ENCODE measurements at places on chromosomes 12 and 14. TPM values are rescaled to one million over a fixed set of nuclear protein-coding genes. Genes with fewer than 3 reads are reported as not detected.
A peak's percentile ranks its signal among the peaks of the same experiment; 100 is the strongest.

PRB2 gene
- not detected for total RNA-seq

PIK3C2G gene
- not detected for total RNA-seq

FSCB gene
- not detected for total RNA-seq

IFT43 gene
- 36.8 TPM for total RNA-seq

PLCZ1 gene
- total RNA-seq, result not detected

GTF2H3 gene
- total RNA-seq, result 44.3 TPM

DNA sequence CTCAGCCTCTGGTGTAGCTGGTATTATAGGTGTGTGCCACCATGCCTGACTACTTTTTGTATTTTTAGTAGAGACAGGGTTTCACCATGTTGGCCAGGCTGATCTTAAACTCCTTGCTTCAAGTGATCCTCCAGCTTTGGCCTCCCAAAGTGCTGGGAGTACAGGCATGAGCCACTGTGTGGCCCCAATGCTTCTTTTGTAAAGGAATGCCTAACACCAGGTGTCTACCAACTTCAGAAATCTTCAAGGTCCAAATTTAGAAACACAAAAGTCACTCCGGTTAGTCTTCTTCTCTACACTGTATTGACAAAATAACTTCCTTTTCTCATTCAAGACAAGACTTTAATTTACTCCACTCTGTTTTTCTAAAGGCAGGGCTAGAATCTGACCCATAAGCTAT, 188.7 kb downstream of the PRKD1 start:
- peaks cover 31% of the 10 kb centered on the region for H3K4me1 ChIP-seq
- no peaks in the 10 kb centered on the region for H3K27me3 ChIP-seq
- no peak overlapping the region for H3K4me3 ChIP-seq
- no peak overlapping the region for H3K27ac ChIP-seq

DNA sequence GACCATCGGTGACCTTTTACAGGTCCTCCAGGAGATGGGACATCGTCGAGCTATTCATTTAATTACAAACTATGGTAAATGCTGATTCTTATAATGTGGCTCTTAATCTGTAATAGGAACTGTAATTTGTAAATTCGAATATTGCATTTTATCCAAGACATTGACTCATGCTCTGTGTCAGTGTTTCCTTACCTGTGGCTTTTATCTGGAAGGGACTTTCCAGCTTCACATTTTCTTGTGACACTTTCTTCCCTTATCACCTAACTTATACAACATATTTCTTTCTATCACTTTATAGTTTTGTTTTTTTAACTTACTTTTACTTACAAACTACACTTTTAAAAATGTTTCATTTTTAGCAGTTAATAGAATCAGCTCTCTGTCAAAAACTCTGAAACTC, 14.8 kb downstream of the IRAK3 start:
- H3K4me1 ChIP-seq, result no peaks in the 10 kb centered on the region
- H3K4me3 ChIP-seq, result no peak overlapping the region
- no peaks in the 10 kb centered on the region for H3K36me3 ChIP-seq

DNA sequence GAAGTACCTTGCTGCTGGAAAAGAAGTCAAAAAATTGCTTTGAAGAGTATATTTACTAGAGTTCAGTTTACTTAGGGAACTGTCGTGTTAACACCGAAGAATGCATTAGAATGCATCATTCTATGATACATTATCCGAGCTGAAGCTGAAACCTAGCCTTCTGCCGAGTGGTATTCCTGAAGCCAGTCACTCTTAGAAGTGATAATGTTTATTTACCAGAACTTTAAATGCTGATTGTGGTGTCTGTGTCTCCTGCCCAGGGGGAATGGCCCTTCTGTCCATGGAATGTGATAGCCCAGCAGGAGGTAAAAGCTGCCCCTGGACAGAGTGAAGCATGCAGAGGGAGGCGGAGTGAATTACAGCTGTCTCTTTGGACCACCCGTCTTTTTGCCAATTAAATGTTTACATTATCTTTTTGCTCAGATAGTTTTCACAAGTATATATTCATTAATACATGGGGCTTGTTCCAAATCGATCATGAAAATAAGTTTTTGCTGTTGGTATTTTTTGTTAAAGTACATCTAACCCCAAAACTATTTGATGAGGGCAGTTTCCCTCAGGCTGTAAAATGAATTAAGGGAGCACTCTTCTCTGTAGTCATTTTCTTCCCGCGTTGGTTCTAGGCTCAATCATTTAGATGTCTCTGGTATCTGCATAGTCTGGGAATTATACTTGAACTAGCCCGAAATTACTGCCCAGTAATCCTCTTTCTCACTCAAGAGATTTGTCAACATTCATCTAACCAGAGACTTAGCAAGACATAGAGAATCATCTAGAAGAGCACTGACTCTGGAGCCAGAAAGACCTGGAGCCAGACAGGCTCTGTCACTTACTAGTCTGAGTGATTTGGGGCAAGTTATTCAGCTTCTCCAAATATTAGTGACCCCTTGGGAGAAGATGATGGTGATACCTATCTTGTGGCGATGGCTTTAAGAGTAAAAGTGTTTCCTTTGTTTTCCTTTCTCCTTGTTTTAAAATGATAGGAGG, 147.6 kb downstream of the CRADD start:
- no peaks in the 10 kb centered on the region for H3K27me3 ChIP-seq
- H3K27ac ChIP-seq, result no peak overlapping the region
- no peaks in the 10 kb centered on the region for H3K36me3 ChIP-seq
- H3K4me1 ChIP-seq, result peaks cover 10% of the 10 kb centered on the region

GRCh38 chr12:119512772-119513497, 80.6 kb upstream of the TMEM233 start:
- DNase-seq, result peak; percentile 81
- H3K36me3 ChIP-seq, result no peaks in the 10 kb centered on the region
- H3K4me3 ChIP-seq, result no peak overlapping the region

- H3K4me1 ChIP-seq, result peaks cover 10% of the 10 kb centered on the region
- no peaks in the 10 kb centered on the region for H3K36me3 ChIP-seq
- DNase-seq, result no peak
- H3K27me3 ChIP-seq, result no peaks in the 10 kb centered on the region
Measured at GRCh38 chr12:65326616-65327015, 48.1 kb downstream of the MSRB3 start.

GRCh38 chr14:22190411-22191191, 398.4 kb downstream of the DAD1 start:
- H3K27me3 ChIP-seq, result no peaks in the 10 kb centered on the region
- H3K27ac ChIP-seq, result no peak overlapping the region
- DNase-seq, result no peak
- H3K4me1 ChIP-seq, result no peaks in the 10 kb centered on the region

GRCh38 chr12:109047081-109047805, 5.1 kb upstream of the USP30 start:
- no peak overlapping the region for H3K4me3 ChIP-seq
- no peak for DNase-seq
- H3K27me3 ChIP-seq, result peaks cover 24% of the 10 kb centered on the region
- no peaks in the 10 kb centered on the region for H3K36me3 ChIP-seq
